ENCODE measurements at places on chromosomes 1 and 21.

GRCh38 chr1:7684132-7684531 lies 87.0 kb upstream of the VAMP3 start:
- DNase-seq = no peak

DNA sequence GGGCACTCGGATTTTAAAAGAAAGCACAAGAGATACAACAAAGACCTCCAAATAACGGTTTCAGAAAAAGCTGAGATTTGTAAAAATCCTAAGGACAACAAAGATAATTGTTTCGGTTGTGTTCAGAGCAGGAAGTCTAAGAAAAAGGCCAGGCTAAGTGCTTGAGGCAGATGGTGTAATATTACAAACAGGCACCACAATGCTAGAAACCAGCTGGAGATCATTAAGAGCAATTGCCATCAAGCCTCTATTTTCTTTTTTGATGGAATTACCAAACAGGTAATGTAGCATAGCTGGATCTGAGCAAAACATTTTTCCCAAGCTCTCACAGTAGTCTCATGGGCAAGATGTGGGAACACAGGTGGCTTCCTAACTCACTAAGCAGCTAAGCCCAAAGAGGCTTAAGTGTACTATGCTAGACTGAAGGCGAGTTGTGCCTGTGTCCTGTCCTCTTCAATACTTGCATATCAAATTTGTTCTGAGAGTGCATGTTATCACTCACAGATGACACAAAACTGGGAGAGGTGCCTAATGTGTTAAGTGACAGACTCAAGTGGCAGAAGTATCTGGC lies 161.6 kb downstream of the GLUL start:
- no peak for DNase-seq

- no peak for DNase-seq
Observed at GRCh38 chr21:42834726-42835191, 44.6 kb downstream of the WDR4 start.

GRCh38 chr1:214360525-214361164 lies 79.7 kb downstream of the SMYD2 start:
- no peak for DNase-seq

DNA sequence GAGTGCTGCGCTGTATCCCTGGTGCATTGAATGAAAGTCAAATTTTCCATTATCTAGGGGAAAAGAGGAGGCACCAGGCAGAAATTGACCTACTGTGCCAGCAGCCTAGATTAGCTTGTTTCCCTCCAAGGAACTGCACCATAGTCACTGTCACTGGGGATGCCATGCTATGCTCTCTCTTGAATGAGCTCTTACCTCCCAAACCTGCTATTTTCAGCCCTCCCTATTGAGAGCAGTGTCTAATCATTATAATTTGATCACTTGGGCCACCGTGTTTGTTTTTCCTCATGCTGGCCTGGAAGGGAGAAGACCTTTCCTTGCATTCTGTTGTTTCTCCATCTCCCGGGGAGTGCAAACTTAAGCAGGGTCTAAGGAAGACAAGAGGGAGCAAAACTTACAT lies 492.9 kb downstream of the SIPA1L2 start:
- no peak for DNase-seq

- DNase-seq = no peak
Observed at GRCh38 chr1:197351821-197352440, 83.9 kb downstream of the CRB1 start.

DNA sequence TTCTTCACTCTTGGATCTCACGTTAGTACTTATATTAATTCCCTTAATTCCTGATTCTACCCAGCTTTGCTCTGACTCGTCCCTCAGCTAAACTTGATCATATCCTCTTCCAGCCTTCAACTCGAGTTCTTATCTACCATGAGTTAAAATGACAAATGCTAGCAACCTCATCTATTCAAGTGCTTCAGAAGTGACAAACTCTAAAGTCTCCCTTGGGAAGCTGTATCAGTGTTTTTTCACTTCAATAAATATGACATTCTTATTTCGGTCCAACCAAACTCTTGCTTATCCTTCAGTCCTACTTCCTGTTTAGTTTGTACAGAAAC lies 75.3 kb downstream of the FOXJ3 start:
- DNase-seq = no peak

GRCh38 chr1:247294282-247294681 lies 37.4 kb downstream of the ZNF496 start:
- peak; percentile 56 for DNase-seq

DNA sequence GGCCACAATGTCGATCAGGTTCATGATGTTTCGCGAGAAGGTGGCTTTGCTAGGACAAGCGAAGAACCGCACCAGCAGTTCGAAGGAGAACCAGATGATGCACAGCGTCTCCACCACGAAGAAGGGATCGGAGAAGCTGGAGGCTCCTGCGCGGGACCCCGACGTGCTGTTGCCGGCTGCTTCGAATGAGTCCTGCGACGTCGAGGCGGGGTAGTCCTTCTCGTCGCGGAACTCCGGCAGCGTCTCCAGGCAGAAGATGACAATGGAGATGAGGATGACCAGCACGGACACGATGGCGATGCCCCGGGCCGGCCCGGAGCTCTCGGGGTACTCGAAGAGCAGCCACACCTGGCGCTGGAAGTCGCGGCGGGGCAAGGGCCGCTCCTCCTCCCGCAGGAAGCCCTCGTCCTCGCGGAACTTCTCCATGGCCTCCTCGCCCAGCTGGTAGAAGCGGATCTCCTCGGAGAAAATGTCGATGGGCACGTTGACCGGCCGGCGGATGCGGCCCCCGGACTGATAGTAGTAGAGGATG lies 869 bp downstream of the KCNA3 start:
- DNase-seq = no peak

GRCh38 chr1:183881387-183882131 lies 76.6 kb downstream of the RGL1 start:
- DNase-seq = peak; percentile 24

DNA sequence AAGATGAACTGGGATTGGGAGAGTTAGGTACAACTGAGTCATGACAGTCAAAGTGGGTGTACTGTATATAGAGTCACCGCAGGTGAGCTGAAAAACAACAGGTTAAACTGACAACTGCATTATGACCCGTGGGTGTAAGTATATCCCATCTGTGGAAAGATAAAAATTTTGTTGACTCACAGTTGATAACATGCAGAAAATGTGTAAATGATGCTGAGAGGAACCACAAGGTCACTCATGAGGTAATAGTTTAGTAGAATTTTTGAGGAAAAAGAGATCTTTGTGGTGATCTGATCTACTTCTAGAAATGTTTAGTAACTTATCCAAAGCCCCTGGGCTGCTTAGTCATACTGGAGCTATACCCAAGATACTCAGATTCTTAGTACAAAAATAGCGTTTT lies 838 bp downstream of the OR2C3 start:
- DNase-seq = no peak
